ENCODE measurements at places on chromosomes 7 and 10.
A peak's percentile ranks its signal among the peaks of the same experiment; 100 is the strongest.

GRCh38 chr10:32120147-32120546 lies 63.9 kb upstream of the KIF5B start:
- DNase-seq: no peak

- DNase-seq: peak; percentile 47
Measured at GRCh38 chr7:99997545-99998137, 17.8 kb upstream of the ZKSCAN1 start.

DNA sequence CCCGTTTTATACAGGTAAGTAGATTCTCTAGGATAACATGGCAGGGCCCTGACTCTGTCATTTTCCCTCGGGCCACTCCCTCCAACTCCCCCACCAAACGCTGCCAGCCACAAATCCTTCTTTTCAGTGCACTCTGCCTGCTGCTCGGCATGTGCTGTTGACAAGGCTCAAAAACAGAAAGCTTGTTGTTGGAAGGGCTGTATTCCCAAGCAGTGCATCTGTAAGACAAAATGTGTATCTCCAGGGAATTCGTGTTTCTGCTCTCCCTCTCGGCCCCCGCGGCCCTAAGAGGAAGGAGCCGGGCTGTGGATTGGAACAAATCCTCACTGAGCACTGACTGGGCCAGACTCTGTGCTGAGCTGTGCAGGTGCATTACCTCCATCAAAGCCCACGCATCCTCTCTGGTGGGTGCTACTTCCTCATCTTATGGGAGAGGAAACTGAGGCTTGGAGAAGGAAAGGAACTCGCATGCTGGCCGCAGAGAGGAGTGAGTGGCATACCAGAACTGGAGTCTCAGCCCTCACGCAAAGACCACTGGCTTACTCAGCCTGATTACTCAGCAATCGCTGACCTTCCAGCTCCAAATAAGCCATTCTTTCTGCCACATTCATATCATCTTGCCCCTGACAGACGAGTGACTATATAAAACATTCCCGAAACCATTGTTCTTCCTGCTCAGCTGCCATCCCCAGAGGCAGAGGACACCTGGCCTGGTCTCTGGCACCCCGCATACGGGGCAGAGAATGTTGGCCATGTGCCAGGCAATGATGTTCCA lies 33.5 kb upstream of the ENO4 start:
- no peak for DNase-seq

DNA sequence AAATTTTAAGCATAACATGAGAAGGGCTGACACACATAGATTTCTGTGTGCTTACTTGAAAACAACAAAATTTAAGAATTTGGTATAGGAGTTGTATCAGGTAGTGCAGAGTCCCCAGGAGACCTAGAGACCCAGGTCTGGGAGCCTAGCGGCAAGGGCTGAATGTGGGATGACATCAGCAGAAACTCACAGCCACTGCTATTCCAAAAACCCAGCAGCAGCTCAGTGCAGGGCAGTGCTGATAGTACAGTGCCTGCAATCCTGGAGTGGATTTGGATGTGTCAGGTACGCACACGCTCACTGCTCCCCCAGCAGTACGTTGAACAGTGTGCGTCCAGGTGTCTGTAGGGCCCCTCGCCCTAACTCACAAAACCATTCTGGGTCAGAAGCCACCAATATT lies 87.1 kb downstream of the EGFR start:
- no peak for DNase-seq

DNA sequence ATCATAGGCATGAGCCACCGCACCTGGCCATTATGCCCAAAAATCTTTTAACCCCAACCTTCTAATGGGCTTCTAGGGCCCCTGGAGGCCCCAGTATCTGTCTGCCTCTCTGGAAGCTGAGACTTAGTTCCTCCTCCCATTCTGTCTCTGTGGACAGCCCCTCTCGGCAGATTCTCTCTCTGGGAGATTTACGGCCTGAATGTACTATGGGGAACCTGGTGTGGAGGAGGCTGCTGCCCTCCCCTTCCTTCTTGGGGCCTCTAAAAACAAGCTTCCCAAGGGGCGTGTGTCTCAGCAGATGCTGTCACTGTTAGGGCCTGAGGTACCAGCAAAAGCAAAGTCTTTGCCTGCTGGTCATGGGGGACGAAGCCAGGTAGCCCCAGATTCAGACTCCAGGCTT lies 35.8 kb upstream of the PRKAR1B start:
- no peak for DNase-seq

DNA sequence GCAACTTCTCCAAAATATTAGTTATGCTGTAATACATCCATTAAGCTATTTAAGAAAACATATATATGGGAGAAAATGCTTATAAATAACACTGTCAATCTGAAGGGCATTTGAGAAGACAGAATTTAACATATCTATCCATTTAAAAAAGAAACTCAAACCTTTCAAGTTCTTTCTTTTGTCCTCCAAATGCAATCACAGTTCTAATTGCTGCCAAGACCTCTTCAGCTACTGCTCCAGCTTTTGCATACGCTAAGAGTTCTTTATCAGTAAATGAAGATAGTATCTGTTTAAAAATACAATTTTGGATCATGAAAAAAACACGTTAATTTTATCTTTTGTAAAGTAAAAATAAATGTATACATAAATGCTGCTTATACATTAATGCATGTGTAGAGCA lies 39.6 kb downstream of the ABCB1 start:
- no peak for DNase-seq

DNA sequence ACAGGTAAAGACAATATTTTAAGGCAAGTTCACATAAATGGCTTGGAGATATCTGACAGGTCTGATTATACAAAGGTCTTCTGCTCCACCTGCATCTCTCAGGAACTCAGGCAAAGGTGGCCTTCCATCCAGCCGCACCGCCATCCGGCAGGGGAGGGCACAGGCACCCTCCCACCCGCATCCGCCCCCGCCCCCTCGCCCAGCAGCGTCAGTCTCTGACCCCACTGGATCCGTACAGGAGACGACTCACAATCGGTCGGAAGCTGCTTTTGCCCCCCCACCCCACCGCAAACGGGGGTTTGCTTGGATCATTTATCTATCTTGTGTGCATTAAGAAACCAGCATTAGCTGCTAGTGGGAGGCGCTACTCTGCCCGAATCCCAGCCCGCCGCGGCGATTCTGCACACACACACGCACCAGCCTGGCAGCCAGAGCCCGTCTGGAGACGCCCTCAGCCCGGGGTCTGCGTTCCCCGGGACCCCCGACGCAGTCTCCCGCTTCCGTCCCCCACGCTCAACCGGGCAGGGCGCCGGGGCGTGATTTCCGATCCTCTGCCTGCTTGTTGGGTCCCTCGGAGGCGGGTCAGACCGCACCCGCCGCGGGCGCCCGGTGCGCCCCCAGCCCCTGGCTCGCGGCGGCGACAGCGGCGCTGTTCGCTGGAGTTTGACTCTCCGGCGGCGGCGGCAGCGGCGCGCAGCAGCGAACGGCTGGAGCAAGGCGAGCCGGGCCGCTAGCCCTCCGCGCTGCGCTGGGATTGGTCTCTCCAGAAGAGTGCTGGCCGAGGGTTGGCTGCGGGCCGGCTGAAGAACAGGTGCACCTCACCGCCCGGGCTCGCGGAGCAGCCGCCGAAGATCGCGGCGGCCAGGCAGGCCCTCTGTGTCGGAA lies 820 bp upstream of the NRG3 start:
- no peak for DNase-seq

Data from stimulated activated CD4-positive, alpha-beta T cell treated with anti-CD3 and anti-CD28 coated beads, Interleukin-15, amount 100 ng/mL, for 48 hours (primary cell).